ENCODE measurements at places on chromosomes 2 and 18.

DNA sequence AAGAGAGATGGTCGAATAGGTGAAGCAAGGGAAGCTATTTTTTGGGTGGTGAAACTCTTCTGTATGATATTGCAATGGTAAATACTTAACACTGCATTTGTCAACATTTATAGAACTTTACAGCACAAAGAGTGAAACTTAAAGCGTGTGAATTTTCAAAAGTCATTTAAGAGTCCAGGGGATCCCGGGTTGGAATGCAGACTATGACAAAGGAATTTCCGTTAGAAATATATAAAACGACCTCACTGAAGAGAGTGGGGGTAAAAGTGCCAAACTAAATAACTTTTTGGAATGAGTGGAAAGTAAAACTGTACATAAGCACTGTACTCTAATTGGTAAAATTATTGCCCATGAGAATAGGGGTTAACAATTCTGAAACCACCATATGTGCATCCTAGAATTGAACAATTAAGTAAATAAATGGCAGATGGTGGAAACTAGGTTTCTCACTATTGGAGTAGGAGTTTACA is 191.0 kb upstream of the FN1 start:
- DNase-seq: no peak

DNA sequence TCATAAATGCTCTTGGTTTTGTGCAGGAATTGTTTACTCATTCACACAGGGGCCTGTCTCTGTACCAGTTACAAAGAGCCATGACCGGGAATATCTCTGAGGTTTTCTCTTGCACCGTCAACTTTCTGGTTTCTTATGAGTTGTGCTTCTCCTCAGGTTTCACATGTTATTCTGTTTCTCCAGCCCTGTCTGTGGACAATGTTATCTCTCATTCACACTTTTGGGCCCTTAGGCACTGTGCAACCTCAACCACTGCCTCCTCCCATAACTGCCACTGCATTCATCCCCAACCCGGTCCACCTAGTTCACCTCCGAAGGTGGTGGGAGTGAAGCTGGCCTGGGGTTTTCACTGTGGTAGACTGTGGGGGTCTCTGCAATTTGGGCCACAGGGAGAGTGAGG is 22.5 kb upstream of the NEDD4L start:
- DNase-seq: no peak

- no peak for DNase-seq
Measured at GRCh38 chr2:41828052-41828643, 219.7 kb upstream of the PKDCC start.

DNA sequence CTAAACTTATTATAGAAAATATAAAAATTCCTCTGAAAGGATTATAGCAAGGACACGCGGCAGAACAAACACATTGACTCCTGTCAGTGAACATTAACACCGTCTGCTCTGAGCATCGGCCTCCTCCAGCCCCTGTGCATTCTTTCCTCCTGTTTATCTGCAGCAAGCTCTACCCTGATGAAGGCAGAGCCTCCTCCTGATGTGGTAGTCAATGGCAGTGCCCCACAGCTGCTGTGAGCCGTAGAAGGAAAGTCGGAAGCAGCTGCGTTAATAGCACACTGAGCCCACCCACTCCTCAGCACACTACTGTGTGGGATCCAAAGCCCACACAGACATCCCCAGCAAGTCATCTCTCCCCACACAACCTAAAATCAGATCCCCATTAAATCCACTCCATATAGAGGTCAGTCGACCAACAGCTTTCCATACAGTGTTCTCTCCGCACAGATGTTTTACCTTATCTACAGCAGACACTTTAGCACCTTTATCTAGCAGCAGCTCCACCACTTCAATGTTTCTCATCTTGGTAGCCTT is 41.0 kb downstream of the KIDINS220 start:
- no peak for DNase-seq

DNA sequence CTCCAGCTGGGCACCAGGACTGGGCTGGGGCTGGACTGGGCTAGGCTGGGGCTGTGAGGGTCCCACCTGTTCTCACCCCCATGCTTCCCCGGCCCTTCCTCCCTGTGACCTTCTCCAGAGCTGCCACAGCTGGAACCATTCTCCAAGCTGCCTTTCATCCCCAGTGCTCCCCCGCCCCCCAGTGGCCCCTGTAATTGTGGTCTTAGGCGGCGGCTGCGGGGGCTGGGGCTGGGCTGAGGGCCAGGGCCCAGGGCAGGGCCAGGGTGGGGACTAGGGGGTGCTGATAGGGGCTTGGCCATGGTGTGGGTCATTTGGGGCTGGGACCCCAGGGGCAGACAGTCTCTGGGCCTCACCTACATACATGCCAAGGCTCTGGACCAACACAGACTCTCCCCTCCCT is 2.8 kb upstream of the WNT10A start:
- DNase-seq: no peak

DNA sequence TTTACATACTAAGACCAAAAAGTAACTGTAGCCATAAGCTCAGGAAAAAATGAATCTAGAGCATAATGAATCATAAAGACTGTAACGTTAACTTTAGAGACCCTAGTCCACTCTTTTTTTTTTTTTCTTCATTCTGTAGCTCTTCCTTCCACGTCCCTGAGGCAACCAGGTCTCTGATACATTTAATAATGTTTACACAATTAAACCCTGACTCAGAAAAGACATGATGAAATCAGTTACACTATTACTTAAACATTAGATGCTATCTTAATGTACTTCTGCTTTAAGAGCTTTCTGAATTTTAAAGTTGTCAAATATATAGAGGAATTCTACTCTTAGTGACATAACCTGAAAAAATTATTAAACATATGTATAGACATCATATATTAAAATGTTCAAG is 1121.5 kb upstream of the DDX18 start:
- no peak for DNase-seq

DNA sequence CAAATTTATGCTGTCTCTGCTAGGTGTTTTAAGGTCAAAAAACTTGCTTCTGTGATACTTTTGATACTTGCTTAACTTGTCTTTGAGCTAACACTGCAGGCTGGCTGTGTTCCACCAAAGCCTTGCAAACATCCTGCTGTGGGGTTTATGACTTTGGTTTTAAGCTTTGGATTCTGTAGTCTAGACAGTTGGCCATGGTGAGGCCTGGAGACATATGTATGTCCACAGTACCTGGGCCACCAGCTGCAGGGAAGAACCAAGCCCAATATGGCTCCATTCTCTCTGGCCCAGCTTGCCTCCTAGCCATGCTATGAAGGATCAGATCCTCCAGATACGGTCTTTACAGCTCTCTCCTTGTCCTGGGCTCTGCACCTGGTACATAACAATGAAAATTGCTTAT is 113.9 kb downstream of the INO80D start:
- DNase-seq: no peak

GRCh38 chr2:43842866-43843226 is 4.1 kb downstream of the ABCG8 start:
- DNase-seq: no peak

DNA sequence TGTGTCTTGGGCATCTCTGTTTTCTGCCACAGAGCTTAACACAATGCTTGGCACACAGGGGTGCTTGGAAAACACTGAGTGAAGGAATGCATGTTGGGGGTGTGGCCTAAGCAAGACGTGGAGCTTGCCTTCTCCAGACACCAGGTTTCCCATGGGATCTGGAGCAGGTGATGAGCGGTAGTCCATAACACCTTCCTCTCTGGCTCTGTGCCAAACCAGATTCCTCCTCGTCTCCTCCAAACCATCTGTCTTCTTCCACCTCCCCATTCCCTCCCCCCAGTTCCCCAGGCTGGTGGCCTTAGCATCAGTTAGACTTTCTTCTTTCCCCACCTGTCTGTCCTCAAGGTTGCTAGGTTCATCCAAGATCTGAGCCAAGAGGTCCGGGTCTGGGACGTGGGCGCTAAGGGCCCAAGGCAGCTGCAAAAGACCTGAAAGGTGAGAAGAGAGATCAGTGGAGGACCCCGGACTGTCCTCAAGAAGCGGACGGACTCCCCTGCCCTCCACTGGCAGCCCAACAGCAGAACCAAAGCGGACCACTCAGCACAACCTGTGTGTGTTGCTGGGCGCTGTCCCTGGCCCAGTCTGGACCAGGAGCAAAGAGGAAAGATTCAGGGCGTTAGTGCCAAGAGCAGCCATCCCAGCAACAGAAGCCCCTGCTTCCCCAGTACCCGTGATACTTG is 1.2 kb upstream of the ITM2C start:
- no peak for DNase-seq

- no peak for DNase-seq
Measured at GRCh38 chr2:239223310-239224198, 177.3 kb downstream of the HDAC4 start.

DNA sequence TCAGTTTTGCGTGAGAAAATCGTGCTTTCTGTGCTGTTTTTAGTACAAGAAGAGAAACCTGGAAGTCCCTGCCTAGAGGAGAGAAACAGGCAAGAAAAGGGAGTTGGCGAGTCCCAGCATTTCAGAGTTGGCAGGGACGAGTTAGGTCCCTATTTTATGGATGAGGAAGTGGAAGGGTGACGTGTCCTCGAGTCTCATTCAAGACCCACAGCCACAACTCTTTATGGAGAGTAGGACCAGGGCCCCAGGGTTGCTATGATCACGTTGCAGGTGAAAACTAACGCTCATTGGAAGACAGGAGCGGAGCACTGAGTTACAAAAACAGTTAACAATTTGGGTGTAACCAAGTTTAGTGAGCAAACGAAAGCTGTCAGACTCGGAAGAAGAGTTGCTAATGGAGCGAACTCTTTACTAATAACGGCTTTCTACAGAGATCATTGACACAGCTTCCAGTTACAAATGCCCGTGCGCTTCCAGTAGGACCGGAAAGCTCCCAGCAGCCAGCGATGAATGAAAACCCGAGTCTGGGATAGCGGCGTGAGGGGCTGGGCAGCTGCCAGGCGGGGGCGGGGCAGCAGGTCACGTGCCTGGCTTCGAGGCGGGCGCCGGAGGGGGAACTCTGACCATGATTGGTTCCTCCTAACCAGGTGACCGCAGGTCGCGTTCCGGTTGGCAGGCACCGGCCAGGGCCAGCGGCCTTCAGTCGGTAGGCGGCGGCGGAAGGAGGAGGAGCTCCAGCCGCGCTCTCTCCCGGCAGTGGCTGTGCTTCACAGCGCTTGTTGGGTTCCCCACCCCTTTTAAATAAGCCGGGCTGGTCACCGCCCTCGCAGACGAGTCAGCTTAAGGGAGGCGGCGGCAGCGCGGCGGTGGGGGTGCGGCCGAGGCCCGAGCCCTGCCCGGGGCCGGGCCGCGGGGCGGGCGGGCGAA is at the start of gene CCNYL1:
CCNYL1 (plus strand) TSS at position 827 of the 927 bp plus-strand sequence. CDS start 257 bp downstream, outside the sequence.
- DNase-seq: peak; percentile 99
